IPS DF 6.9 (cell line): ENCODE measurements at places on chromosomes 3 and 15.

DNA sequence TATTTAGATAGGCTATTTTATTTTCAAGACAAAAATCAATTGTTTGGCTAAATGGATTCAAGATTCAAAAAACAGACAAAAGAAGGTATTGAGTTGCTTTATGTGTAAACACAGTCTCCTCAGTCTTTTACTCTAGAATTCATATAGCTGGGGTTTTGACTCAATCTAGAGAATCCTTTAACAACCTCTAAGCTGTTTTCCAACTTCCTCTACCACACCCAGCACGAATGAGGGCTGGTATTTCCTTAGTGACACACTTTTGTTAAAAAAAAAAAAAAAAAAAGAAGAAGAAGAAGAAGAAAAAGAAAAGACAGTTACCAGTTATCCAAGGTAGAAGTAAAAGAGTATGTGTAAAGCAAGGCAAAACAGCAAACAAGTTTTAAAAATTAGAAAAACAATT, 732.8 kb upstream of the GOLIM4 start:
- H3K36me3 ChIP-seq = no peaks in the 10 kb centered on the region
- no peak for DNase-seq

DNA sequence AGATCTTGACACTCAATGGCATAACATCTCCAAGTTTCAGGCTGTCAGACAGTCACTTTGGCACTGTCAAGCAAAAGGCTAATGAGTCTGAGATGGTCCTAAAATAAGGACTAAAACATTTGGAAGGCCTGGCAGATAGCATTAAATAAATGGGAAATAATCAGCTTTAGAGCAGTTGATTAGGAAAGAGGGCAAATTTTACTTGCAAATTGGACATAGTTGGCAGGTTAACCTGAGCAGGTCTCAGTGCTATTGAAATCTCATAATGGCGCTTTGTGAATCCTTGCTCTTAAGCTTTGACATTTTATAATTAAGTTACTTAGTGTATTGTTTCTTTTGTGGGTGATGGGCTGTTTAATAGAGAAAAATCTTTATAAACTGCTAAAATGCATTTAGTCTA, 1003.1 kb upstream of the GBE1 start:
- no peaks in the 10 kb centered on the region for H3K36me3 ChIP-seq
- no peaks in the 10 kb centered on the region for H3K27me3 ChIP-seq
- H3K4me3 ChIP-seq = no peak overlapping the region
- H3K27ac ChIP-seq = no peak overlapping the region
- no peak for DNase-seq
- no peaks in the 10 kb centered on the region for H3K4me1 ChIP-seq

DNA sequence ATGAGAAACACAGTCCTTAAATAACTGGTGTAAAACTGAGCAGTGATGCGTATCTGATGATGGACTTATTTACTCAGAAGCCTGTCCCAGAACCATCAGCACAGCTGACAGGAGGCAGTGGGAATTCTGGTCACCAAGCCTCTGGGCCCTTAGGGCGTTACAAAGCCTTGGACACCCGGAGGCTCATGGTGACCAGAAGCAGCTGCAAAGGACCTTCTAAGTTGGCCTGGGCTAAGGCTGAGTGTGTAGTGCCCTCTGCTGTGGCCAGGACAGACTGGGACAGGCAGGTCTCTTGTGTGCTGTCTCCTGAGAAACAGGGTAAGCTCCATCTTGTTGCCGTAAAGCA, 168.9 kb downstream of the ATP10A start:
- H3K4me3 ChIP-seq = no peak overlapping the region
- no peak overlapping the region for H3K27ac ChIP-seq
- DNase-seq = no peak
- peaks cover 7% of the 10 kb centered on the region for H3K4me1 ChIP-seq
- H3K27me3 ChIP-seq = no peaks in the 10 kb centered on the region

DNA sequence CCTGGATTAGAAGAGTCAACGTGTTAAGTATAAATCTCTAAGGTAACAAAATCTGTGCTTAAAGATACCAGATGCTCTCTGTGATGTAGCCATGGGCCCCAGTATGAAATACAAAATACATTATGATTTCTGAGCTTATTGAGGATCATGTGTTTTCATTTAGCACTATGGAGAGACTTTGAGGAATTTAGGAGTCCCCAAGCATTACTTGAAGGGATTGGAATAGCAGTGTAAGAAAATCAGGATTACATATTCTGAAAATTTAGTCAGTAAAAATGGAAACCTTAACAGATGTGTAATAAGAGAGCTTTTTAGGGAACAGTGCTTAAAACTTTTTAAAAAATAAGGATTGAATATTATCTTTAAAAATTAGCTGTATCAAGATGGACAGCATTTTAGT, 35.5 kb downstream of the ECT2 start:
- peaks cover 6% of the 10 kb centered on the region; the same call in 1 of the 2 replicates for H3K36me3 ChIP-seq
- no peaks in the 10 kb centered on the region for H3K4me1 ChIP-seq
- DNase-seq = no peak
- H3K27me3 ChIP-seq = no peaks in the 10 kb centered on the region
- no peak overlapping the region for H3K27ac ChIP-seq
- no peak overlapping the region for H3K4me3 ChIP-seq

DNA sequence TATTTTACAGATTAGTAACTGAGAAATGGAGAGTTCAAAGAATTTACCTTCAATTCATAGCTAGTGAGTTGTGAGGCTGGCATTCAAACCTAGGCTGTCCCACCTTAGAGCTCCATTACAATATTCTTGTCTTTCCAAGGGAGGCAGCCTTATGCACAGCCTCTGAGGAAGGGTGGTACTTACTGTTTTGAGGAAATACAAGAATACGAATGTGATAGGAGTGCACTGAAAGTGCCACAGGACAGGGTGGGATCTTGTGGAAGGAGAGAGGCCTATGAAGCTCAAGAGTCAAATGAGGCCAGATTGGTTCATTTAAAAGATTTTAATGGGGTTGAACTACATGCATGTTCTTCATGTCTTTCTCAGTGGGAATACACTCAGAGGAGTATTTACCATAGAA, 86.3 kb downstream of the ARIH1 start:
- no peak overlapping the region for H3K4me3 ChIP-seq
- H3K27me3 ChIP-seq = no peaks in the 10 kb centered on the region
- DNase-seq = no peak
- peaks cover 3% of the 10 kb centered on the region; the same call in 1 of the 2 replicates for H3K36me3 ChIP-seq
- H3K27ac ChIP-seq = no peak overlapping the region

GRCh38 chr3:15271785-15272381, 60.5 kb downstream of the SH3BP5 start:
- no peak overlapping the region for H3K27ac ChIP-seq
- H3K4me3 ChIP-seq = no peak overlapping the region
- H3K27me3 ChIP-seq = no peaks in the 10 kb centered on the region
- peaks cover 4% of the 10 kb centered on the region; the same call in 1 of the 2 replicates for H3K4me1 ChIP-seq
- DNase-seq = no peak
- no peaks in the 10 kb centered on the region for H3K36me3 ChIP-seq

- no peak overlapping the region for H3K27ac ChIP-seq
- H3K27me3 ChIP-seq = no peaks in the 10 kb centered on the region
- H3K4me3 ChIP-seq = no peak overlapping the region; the same call in 1 of the 2 replicates
- H3K4me1 ChIP-seq = peaks cover 12% of the 10 kb centered on the region; the same call in 1 of the 2 replicates
- DNase-seq = peak; percentile 72
Measured at GRCh38 chr3:45592830-45593707, 1.5 kb upstream of the LIMD1 start.

DNA sequence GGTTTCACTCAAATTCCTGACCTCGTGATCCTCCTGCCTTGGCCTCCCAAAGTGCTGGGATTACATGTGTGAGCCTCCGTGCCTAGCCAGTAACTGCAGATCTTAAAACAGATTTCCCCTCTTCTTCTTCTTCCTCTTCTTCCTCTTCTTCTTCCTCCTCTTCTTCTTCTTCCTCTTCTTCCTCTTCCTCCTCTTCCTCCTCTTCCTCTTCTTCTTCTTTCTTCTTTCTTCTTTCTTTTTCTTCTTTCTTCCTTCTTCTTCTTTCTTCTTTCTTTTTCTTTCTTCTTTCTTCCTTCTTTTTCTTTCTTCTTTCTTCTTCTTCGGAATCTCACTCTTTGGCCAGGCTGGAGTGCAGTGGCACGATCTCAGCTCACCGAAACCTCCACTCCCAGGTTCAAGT, 7.8 kb downstream of the USP3 start:
- no peaks in the 10 kb centered on the region for H3K4me1 ChIP-seq
- no peaks in the 10 kb centered on the region for H3K36me3 ChIP-seq
- no peak overlapping the region for H3K4me3 ChIP-seq
- H3K27ac ChIP-seq = no peak overlapping the region
